ENCODE measurements at places on chromosomes 1 and 21.

DNA sequence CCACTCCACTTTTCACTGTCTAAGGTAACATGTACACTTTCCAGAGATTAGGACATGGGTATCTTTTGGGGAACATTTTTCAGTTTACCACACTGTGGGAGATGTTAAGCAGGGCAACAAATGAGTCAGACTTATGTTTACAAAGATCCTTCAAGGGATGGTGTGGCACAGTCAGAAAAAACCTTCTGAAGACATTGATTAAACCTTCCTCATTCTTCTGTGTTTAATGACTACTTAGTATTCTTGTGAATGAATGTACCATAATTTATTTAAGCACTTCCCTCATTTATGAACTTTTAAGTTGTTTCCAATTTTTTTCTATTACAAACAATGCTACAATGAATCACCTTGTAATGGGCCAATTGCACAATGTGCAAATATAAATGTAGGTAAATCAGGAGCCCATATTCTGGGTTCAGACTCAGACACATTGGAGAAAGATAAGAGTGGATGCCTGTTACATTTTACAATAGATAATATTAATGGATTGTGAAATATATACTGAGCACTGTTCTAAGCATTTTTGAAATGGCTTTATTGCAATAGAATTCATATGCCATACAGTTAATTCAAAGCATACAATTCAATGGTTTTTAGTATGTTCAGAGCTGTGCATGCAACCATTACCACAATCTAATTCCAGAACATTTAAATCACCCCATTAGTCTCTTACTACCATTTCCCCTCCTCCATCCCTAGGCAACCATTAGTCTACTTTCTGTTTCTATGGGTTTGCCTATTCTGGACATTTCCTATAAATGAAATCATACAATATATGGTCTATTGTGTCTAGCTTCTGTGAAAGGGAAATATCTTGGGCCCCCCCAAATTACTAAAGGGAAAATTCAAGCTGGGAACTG, 1.9 kb upstream of the SFT2D2 start:
- DNase-seq, result no peak

- DNase-seq, result no peak
These were observed 11.5 kb downstream of the GPR3 start for GRCh38 chr1:27403931-27404330.

GRCh38 chr1:150560011-150560438, 10.8 kb downstream of the ADAMTSL4 start:
- peak; percentile 66 for DNase-seq

GRCh38 chr1:205335692-205336091, 14.1 kb upstream of the NUAK2 start:
- peak; percentile 74 for DNase-seq

- DNase-seq, result no peak
These were observed 62.8 kb upstream of the NGF start for GRCh38 chr1:115400891-115401290.

DNA sequence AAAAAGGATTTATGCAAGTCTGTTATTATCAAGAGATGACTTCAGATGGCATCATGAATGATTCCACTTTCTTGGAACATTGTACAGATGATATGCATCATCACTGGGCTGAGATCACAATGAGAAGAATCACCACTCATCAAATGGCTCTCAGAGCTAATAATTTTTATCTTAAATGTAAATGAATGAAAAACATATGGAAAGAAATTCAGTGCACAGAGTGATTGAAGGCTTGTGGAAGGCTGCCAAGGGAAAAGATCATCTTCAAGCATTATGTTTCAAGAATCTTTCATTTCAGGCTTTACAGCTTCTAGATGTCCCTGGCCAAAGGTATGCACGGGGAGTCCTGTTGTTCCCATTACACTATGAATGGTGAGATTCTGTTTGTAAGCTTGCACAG, 955.7 kb downstream of the TTLL7 start:
- DNase-seq, result no peak

DNA sequence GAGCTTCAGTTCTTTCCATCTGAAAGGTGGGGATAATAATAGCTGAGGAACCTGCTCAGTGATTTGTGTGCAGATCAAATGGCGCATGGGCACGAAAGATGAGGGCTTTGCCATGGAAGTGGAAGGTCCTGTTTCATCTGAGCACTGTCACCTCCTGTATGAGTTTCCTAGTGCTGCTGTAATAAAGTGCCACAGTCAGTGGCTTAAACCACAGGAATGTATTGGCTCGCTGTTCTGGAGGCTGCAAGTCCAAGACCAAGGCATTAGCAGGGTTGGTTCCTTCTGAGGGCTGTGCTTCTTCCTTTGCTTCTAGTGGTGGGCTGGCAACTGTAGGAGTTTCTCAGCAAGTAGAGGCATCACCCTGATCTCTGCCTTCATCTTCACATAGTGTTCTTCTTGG, 51.1 kb upstream of the RBM15 start:
- no peak for DNase-seq

- no peak for DNase-seq
These were observed 314.8 kb upstream of the CXADR start for GRCh38 chr21:17197996-17198395.

GRCh38 chr1:8443558-8444194, 125.8 kb downstream of the SLC45A1 start:
- no peak for DNase-seq

- DNase-seq, result no peak
These were observed 224.7 kb downstream of the CAMTA1 start for GRCh38 chr1:7009741-7010525.

GRCh38 chr1:112769611-112770010, 54.5 kb upstream of the PPM1J start:
- DNase-seq, result no peak

- no peak for DNase-seq
These were observed 59.9 kb downstream of the SIPA1L2 start for GRCh38 chr1:232570007-232570406.

All from dorsolateral prefrontal cortex (tissue), 122 donors.